Neuronal stem cell (in vitro differentiated cells): ENCODE measurements at places on chromosomes 4 and X.
A peak's percentile ranks its signal among the peaks of the same experiment; 100 is the strongest.

DNA sequence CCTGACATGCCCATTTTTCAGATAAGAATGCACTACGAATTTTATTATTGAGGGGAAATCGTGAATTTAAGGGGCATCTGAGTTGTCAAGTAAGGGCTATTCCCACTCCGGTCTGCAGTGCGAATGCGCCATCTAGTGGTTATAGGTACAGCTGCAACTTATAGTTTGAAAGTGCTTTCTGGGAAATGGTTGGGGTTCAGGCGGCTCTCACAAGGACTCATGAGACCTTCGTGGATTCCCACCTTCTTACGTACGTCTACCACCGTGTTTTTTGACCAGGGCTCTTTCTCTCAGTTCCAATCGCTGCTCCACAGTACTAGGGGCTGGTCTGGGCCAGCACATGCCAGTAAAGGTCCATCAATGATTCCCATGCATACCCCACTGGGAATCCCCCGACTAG lies 12.3 kb downstream of the MSL3 start:
- peak; percentile 33 for DNase-seq

- DNase-seq = no peak
Measured at GRCh38 chr4:53089936-53090729, 228.0 kb downstream of the RASL11B start.

- DNase-seq = no peak
Measured at GRCh38 chr4:45438047-45438446, 685.8 kb downstream of the GABRG1 start.

- no peak for DNase-seq
Measured at GRCh38 chrX:48972220-48973164, 848 bp upstream of the KCND1 start.

DNA sequence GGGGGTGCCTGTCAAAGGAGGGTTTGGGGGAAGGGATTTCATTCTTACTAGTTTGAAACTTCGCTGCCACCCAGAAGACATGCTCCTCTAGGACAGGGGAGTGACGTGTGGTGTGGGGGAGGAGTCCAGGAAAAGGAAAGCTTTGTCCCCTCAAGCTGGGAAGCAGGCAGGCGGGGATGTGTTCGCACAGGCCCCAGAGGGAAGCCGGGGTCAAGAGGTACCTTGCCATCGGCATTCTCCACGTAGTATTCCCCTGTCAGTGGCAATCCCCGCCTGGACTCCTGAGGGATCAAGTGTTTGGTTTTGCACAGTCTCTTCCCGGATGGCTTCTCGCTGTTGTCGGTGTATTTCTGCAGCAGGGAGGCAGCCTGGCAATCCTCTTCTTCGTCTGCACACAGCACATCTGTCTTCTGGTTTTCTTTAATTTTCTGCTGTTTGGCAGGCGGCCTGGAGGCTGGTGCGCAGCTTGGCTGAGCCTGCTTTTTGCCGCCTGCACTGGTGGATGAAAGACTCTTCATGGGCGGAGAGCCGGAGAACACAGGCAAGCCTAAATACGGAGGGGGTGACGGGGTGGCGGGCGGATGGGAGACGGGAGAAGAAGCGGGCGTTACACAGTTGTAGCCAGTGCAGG lies 35.1 kb downstream of the BCOR start:
- DNase-seq = no peak

DNA sequence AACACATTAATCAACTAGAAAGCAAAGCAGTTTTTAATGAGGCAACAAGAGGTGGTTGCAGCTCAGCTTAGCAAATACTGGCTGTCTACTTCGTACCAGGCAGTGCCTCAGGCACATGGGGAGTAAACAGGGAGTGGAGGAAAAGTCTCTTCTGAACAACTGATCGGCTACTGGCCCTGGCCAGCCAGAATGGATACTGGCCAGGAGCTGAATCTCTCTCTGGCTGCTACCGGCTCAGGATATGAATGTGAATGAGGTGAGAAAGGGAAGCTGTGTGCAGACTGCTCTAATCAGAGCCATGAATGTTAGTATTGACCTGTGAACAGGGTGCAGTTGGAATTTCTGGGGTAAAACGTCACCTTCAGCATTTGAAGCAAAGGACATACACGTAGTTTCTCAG lies 77.3 kb downstream of the STK32B start:
- no peak for DNase-seq

GRCh38 chr4:64341711-64342110 lies 67.5 kb downstream of the TECRL start:
- no peak for DNase-seq

- no peak for DNase-seq
Measured at GRCh38 chr4:80321776-80322175, 13.8 kb upstream of the CFAP299 start.

DNA sequence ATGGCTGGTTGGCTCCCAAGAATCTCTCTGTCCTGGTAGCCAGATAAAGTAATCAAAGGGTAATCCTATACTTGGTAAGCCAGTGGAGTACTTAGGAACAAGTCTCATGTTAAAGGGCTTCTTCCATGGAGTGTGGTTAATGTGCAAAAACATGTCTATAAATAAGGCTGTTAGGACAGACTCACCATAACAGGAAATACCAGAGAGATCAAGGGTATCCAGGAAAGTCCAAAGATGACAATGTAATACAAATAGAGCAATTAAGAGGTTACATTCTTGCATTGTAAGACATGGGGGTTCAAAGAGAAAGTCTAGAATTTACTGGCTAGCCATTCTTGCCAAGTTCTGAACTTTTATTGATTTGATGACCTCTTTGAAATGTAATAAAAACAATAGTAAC lies 61.9 kb upstream of the ZCCHC13 start:
- DNase-seq = no peak

DNA sequence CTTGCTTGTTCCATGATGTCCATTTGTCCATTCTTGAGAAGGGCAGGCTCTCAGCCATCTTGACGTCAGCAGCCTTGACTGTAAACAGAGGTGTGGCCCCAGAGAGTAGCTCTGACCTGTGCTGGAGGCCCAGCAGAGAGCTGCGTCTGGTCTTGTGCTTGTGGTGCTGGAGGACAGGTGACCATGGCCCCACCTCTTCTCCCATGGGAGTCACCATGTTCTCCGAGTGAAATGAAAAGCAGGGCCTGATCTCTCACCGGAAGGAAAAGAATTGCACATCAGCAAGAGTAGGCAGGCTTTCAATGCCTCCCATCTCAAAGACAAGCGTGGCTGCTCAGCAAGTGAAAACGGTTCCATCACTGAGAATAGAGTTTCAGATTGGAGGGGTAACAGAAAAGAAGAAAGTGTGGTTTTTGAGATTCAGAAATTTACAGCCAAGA lies 11.5 kb downstream of the PARM1 start:
- DNase-seq = no peak

GRCh38 chrX:34877436-34877835 lies 65.2 kb upstream of the FAM47B start:
- no peak for DNase-seq

DNA sequence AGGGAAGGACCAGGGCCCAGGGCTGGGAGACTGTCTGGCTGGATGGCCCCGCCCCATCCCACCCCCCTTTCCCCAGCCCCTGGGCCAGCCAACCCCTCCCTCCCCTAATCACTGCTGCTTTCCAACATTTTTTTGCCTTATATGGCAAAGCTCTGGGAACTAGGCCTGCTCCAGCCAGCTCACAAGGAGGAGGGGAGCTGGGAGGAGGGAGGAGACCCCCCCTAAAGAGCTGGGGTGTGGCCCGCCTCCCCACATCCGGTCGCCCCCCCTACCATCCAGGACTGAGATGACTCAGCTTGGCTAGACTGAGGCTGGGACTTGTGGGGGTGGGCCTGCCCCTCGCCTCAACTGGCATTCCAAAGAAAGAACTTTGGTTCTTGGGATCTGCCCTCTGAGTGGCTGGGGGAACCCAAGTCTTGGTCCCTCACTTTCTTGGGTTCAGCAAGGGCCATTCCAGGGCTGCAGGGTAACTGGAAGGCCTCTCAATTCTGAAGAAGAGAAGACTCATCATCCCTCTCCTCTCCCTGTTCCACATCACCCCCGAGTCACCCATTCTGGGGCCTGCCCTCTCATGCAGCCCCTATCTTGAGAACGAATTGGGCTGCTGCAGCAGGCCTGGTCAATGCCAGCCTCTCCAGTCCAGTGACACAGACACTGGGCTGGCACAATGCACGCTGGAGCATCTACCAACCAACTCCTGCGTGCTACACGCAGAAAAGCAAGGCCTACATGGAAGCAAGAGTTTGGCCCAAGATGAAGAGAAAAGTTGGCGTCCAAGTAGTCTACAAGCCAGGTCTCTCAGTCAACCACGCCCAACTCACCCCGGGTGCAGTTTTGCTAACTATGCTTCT lies 4.8 kb downstream of the FLNA start:
- peak; percentile 84 for DNase-seq

DNA sequence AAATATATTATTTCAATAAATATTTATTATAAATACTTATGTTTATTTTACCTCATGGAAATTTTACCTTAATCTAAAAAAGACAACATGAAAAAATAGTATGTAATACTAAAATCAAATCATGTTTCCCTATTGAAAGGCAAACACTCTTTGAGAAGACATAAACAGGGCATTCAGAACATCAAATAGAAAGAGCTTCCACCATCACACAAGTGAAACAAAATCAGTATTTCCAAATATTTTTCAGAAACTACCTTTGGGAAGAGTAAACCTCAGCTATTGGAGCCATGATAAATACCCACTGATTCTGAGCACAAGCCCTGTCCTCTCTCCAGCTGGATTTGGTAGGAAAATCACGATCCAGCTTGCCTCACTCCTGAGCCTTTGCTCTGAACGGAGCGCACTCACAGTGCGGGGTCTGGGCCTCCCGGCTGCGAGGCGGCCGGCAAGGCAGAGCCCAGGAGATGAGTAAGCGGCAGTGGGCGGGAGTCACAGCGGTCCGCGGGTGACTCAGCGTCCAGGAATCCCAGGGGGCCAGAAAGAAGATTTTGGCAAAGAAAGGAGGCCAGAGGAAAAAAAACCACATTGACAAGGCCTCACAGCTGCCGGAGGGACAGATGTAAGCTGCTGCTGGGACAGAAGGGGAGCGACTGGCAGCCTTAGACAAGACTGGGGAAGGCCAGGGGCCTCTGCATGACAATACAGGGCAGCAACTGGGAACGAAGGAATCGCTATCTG lies 14.7 kb upstream of the ANXA5 start:
- DNase-seq = peak; percentile 86

DNA sequence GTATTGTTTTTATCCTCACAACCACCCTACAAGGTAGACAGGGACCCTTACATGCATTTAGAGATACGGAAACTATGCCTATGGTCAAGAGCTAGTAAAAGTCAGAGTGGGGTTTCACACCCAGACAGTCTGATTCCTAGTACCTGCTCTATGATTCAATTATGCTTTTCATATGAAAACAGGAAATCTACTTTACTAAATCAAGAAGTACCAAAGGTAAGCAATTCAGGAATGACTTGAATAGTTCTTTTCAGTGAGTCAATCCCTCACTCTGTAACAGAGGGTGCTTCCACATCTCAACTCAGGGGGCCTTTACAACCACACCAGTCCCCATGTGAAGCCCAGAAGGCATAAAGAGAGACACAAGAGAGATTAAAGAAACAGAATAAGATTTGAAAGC lies 191.4 kb downstream of the PPP3CA start:
- no peak for DNase-seq

DNA sequence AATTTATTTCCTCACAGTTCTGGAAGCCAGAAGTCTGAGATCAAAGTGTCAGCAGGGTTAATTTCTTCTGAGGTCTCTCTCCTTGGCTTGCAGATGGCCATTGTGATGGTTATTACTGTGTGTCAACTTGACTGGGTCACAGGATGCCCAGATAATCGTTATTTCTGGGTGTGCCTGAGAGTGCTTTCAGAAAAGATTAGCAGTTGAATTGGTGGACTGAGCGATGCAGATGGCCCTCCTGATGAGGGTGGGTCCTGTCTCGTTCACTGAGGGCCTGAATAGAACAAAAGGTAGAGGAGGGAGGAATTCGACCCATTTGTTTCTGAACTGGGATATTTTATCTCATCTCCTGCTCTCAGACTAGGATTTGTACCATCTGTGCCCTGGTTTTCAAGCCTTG lies 15.7 kb downstream of the SMIM43 start:
- DNase-seq = no peak

GRCh38 chrX:39309721-39310152 lies 508.5 kb downstream of the MID1IP1 start:
- DNase-seq = no peak

GRCh38 chr4:173763389-173763788 lies 233.4 kb upstream of the HAND2 start:
- DNase-seq = no peak

- DNase-seq = no peak
Measured at GRCh38 chr4:8558080-8558960, 21.9 kb upstream of the GPR78 start.

GRCh38 chr4:153466949-153467896 lies 1.1 kb downstream of the TMEM131L start:
- no peak for DNase-seq

DNA sequence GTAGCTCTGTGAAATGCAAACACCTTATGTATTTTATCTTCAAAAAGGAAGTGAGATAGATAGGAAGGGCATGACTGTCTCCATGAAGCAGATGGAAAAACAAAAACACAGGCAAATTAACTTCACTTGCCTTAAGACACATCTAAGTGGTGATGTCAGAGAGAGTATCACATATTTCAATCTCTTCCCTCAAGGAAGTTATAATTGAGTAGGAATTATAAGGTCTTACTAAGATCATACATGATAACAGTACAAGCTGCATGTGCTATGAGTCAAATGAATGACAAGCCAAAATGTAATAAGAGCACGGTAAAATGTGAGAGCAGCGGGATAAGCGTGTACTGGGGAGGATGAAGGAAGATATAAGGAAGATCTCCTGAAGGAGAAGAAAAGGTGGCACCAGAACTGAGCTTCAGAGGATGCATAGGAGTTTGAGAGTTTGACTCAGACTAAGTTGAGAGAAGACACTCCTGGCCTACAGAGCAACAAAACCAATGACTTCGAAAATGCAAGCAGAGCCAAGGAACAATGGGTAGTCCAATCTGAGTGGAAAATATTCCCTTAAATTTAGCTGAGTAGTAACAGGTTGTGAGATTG lies 43.3 kb upstream of the GALNT7 start:
- DNase-seq = no peak

GRCh38 chrX:17860179-17860780 lies 818 bp downstream of the RAI2 start:
- no peak for DNase-seq

- DNase-seq = no peak
Measured at GRCh38 chr4:97645071-97645821, 498.0 kb downstream of the STPG2 start.

DNA sequence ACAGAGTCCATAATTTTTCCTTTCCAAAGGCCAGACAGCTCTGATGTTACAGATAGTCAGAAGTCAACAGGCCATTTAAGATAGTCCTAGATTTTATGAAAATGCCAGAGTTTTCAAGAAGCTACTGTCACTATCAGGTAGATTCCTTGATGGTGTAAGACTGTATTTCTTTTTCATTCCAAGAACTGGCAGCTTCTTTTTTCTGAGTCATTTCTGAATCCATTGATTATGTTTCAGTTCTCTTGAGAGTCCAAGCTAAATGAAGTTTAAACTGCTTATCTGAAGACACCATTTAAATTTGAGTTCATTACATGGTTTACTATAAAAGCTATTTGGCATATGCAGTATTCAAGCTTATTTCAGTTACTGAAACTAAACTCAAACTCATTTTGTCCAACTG lies 44.6 kb downstream of the RASSF6 start:
- no peak for DNase-seq
